ENCODE measurements at places on chromosomes 5 and 9. TPM values are rescaled to one million over a fixed set of nuclear protein-coding genes. Genes with fewer than 3 reads are reported as not detected.

DNA sequence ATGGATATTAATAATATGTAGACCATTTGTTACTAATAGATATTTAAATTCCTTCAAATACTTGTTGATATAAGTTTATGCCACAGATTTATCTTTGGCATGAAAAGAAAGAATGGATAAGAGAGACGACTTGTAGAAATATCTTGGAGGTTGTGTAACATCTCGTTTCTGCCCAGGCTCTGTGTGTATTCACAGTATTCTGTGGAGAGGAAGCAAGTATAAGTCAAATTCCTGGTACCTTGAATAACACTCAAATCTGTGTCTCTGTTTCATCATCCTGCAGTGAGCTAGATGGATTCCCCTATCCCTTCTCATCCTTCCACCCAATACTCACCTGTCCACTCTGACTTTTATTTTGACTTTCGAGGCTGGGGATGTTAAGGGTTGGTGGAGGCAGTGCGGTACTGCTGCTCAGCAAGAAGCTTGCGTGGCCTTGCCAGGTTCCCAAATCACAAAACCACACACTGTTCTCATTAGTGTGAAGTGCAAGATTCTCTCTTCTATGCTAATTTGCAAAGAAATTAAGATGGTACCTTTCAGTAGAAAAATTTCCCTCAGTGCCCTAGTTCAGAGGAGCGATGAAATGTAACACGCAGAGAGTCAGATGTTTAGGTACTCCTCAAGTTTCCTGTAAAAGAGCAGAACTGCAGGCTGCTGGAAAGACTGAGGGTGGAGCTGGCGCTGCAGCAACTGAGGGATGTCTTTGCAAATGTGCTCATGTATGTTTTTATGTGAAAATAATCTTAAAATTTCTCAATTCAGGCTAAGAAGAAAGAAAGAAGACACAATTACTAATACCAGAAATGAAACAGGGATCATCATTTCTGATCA, 42.6 kb upstream of the ANKRD18A start:
- H3K27me3 ChIP-seq, result no peaks in the 10 kb centered on the region
- no peaks in the 10 kb centered on the region for H3K36me3 ChIP-seq
- H3K4me3 ChIP-seq, result no peak overlapping the region
- no peak overlapping the region for H3K27ac ChIP-seq
- no peaks in the 10 kb centered on the region for H3K4me1 ChIP-seq

- no peaks in the 10 kb centered on the region for H3K27me3 ChIP-seq
- no peaks in the 10 kb centered on the region for H3K36me3 ChIP-seq
- peaks cover 31% of the 10 kb centered on the region for H3K4me1 ChIP-seq
Measured at GRCh38 chr9:8284884-8285283, 485.3 kb upstream of the DMAC1 start.

GRCh38 chr5:64190562-64191306, 25.1 kb downstream of the RNF180 start:
- no peak overlapping the region for H3K27ac ChIP-seq
- H3K4me3 ChIP-seq, result no peak overlapping the region
- no peaks in the 10 kb centered on the region for H3K36me3 ChIP-seq
- H3K4me1 ChIP-seq, result no peaks in the 10 kb centered on the region
- no peaks in the 10 kb centered on the region for H3K27me3 ChIP-seq

Gene ARID3C
- not detected for total RNA-seq

DNA sequence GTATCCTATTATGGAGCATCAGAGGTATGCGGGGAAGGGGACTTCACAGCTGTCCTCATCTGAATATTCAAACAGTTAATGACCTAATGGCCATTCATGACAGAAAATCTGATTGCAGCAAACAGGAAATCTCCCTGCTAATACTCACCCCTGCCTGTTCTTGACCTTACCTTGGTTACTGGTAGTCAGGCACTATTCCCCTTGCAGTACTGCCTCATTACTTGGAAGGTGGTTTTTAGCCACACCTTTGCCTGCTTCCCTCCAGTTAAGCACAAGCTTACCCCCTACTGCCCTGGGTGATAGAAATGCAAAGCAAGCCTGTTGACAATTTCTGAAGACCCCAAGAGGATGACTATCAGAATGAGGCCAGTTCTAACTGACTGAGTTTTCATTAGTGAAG, 332.4 kb downstream of the NTRK2 start:
- H3K27me3 ChIP-seq, result no peaks in the 10 kb centered on the region
- no peak overlapping the region for H3K27ac ChIP-seq
- no peaks in the 10 kb centered on the region for H3K36me3 ChIP-seq
- no peak for DNase-seq
- H3K4me3 ChIP-seq, result no peak overlapping the region

Gene PCDHGC3
- 1.3 TPM for total RNA-seq

GRCh38 chr5:140072812-140073211, 29.7 kb upstream of the NRG2 start:
- no peaks in the 10 kb centered on the region for H3K27me3 ChIP-seq
- no peaks in the 10 kb centered on the region for H3K36me3 ChIP-seq
- H3K4me1 ChIP-seq, result no peaks in the 10 kb centered on the region
- no peak for DNase-seq
- H3K4me3 ChIP-seq, result no peak overlapping the region

- no peaks in the 10 kb centered on the region for H3K27me3 ChIP-seq
- DNase-seq, result no peak
- no peaks in the 10 kb centered on the region for H3K4me1 ChIP-seq
- no peak overlapping the region for H3K27ac ChIP-seq
- H3K36me3 ChIP-seq, result no peaks in the 10 kb centered on the region
- no peak overlapping the region for H3K4me3 ChIP-seq
Measured at GRCh38 chr5:170057311-170057710, 48.4 kb upstream of the FOXI1 start.

DNA sequence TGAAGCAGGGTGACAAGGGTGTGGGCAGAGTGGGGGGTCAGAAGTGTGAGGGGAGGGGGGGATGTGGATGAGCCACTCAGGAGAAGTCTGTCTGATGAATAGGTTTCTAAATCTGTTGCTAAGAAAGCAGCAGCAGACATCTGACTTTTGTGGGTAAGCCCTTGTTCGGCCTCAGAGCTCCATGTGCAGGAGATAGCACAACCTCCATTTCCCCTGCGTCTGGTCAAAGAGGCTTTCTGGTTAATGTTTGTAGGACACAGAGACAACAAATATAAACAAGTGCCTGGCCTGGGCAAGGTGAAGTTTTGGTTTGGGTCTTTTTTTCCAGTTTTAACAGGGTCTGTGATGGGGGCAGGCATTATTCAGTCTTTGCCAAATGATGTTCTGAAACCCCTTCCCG, 57.0 kb upstream of the GNE start:
- DNase-seq, result no peak
- no peak overlapping the region for H3K4me3 ChIP-seq
- no peaks in the 10 kb centered on the region for H3K36me3 ChIP-seq
- peaks cover 55% of the 10 kb centered on the region for H3K4me1 ChIP-seq

- H3K4me1 ChIP-seq, result no peaks in the 10 kb centered on the region
- H3K27me3 ChIP-seq, result no peaks in the 10 kb centered on the region
- DNase-seq, result no peak
- H3K4me3 ChIP-seq, result no peak overlapping the region
Measured at GRCh38 chr5:72101828-72102227, 5.4 kb upstream of the MAP1B start.

- no peaks in the 10 kb centered on the region for H3K27me3 ChIP-seq
- peak overlapping the region; percentile 65 for H3K4me3 ChIP-seq
- peak overlapping the region; percentile 94 for H3K27ac ChIP-seq
Measured at GRCh38 chr5:91383956-91384300, 811 bp upstream of the ARRDC3 start.
